ENCODE measurements at places on chromosomes 7 and 10.

DNA sequence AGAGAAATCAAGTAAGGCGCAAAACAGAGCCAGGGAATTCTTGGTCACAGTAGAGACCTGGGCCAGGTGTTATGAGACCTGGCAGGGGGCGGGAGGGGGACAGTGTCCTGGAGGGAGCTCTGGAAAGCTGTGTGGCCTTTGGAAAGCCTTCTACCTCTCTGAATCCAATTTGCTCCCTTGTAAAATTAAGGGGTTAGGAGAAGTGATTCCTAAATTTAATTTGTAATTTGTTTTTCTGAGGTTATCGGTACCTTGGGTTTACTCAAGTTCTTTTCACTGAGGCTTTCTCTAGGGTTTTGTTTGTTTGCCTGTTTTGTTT, 920.8 kb downstream of the TYW1 start:
- DNase-seq = no peak

DNA sequence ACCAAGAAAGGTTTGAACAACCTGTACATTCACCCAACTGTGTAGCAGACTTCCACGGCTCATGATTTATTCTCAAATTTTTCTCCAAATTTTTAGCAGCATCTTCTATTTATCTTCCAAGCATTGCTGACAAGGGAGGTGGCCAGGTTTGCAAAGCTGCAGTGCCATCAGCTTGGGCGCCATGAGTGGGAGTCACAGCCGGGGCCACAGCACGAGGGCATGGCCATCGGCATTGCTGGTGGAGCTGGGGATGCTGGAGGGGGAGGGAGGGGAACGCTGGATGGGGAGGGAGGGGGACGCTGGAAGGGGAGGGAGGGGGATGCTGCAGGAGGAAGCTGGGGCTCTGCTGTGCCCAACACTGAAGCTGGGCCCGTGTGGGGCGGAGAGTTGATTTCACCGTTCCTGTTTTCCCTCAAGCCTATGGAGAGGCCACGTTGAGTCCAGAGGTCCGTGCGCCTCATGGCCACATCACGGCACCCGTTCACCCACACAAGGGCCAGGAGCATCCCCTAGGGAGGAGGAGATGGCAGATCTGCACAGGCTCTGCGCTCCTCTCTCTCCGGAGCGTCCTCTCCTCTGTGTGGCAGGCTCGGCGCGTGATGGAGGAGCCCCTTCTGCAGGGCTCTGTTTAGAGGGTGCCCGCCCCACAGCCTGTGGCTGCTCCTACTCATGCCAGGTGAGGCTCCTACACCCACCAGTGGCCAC, 520.2 kb downstream of the DNAJB6 start:
- no peak for DNase-seq

- peak; percentile 77 for DNase-seq
Observed at GRCh38 chr10:16717622-16718395, 99.4 kb downstream of the RSU1 start.

DNA sequence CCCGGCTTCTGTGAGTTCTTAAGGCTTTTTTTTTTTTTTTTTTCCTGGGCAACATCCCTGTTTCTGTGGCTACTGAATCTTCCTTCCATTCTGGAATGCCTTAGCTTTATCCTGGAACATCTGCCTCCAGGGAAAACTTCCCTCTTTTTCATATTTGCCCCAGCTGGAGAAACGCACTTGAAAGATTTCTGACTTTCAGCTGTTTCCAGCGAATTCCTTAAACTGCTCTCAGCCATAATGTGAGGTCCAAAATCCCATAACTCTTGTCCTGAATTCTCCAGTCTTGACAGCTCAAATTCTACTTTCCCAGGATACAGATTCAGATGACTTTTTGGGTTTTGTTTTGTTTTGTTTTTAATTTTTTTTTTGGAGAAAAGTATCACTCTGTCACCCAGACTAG, 263.6 kb upstream of the AUTS2 start:
- DNase-seq = no peak

- no peak for DNase-seq
Observed at GRCh38 chr7:20241911-20242261, 24.7 kb upstream of the MACC1 start.

DNA sequence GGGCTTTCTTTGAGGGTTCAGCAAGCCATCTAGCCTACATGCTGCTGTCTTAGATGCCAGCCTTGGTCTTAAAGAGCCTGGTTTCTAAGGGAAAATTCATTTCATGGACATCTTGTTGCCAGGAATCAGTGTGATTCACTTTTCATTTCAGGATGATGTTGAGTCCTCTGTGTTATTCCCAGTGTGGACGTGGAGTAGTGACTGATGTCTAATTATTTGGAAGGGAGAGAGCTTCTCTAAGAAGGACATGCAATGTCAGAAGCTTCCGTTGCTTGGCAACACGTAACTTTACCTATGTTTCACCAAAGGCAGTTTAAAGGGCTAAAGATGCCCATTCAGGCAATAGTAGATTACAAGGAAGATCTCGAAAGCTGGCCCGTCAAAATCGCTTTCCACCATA, 89.0 kb downstream of the PTPRE start:
- DNase-seq = no peak

- no peak for DNase-seq
Observed at GRCh38 chr10:86287966-86288579, 78.5 kb downstream of the GRID1 start.

DNA sequence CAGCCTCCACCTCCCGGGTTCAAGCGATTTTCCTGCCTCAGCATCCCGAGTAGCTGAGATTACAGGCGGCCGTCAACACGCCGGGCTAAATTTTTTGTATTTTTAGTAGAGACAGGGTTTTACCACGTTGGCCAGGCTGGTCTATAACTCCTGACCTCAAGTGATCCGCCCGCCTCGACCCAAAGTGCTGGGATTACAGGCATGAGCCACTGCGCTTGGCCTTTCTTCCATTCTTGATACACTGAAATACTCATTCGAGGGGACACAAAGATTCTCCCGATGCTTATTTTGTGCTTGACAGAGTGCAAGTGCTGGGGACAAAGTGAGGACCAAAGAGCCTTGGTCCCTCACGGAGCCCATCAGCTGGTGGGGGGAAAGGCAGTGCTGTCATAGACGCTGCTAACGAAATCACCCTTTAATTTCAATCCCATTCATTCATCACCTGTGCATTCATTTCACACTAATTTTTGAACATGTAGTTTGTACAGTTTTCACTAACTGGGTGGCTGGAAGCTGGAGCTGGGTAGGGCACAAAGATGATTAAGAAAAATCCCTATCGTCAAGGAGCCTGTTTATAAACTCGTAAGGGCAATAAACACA, 621 bp upstream of the FAM133B start:
- DNase-seq = no peak

DNA sequence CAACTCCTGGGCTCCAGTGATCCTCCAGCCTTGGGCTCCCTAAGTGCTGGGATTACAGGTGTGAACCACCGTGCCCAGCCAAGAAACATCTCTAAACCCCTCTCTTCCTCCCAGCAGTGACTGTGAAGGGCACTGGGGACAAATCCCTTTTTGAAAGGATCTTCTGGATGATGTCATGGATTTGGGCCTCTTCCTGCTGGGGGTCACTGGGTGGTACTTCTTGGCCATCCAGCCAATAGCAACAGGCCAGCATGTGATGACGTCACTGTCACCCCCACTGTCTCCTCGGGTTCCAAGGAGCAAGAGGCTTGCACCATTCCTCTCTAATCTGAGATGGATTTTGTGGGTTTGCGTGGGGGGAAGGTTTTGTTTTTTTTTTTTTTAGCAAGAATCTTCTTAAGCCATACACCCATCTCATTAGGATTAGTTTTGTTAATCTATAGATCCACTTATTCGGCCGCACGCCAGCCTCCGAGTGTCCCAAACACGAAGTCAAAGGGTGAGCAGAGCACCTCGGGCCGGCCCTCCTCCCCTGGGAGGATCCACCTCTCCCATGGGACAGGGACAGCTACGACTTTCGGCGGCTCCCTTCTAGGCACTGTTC, 29.4 kb upstream of the TNRC18 start:
- DNase-seq = peak; percentile 41

DNA sequence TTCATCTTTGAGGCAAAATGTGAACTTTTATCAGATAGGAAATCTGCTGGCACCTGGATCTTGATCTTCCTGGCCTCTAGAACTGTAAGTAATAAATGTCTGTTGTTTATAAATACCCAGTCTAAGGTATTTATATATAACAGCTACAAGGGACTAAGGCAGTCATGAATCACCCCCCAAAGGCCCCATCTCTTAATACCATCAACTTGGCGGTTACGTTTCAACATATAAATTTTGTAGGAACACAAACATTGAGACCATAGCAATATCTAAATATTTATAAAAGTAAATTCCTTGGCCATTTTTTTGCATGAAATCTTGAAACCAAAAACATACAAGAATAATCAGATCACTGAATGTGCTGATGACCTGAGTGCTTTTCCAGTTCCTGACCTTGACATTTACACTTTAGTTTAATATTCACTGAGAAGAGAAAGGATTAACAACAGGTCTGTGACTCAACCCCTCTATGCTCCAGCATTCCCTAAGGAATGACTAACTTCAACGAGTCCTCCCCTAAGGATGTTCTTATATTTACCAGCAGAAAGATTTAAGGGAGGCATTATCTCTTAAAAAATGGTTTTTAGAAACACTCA, 1438.5 kb upstream of the CELF2 start:
- no peak for DNase-seq

DNA sequence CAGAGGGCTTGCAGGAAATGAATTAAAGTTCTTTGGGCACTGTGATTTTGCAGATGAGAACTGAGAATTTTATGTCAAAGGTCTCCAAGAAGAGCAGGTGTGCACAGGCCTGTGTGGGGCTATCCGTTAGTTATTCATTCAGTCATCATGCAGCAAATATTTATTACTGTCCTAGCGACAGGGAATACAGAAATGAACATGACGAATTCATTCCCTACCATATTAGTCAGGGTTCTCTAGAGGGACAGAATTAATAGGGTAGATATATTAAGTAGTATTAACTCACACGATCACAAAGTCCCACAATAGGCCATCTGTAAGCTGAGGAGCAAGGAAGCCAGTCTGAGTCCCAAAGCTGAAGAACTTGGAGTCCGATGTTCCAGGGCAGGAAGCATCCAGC, 2.9 kb upstream of the MMP21 start:
- no peak for DNase-seq

GRCh38 chr7:114760477-114760876, 161.4 kb upstream of the MDFIC start:
- DNase-seq = no peak

- no peak for DNase-seq
Observed at GRCh38 chr10:48681740-48682139, 2.9 kb upstream of the WDFY4 start.

- DNase-seq = no peak
Observed at GRCh38 chr10:133608855-133609254, 17.7 kb downstream of the FRG2B start.

- DNase-seq = no peak
Observed at GRCh38 chr10:93113042-93113441, 39.3 kb downstream of the CYP26A1 start.

DNA sequence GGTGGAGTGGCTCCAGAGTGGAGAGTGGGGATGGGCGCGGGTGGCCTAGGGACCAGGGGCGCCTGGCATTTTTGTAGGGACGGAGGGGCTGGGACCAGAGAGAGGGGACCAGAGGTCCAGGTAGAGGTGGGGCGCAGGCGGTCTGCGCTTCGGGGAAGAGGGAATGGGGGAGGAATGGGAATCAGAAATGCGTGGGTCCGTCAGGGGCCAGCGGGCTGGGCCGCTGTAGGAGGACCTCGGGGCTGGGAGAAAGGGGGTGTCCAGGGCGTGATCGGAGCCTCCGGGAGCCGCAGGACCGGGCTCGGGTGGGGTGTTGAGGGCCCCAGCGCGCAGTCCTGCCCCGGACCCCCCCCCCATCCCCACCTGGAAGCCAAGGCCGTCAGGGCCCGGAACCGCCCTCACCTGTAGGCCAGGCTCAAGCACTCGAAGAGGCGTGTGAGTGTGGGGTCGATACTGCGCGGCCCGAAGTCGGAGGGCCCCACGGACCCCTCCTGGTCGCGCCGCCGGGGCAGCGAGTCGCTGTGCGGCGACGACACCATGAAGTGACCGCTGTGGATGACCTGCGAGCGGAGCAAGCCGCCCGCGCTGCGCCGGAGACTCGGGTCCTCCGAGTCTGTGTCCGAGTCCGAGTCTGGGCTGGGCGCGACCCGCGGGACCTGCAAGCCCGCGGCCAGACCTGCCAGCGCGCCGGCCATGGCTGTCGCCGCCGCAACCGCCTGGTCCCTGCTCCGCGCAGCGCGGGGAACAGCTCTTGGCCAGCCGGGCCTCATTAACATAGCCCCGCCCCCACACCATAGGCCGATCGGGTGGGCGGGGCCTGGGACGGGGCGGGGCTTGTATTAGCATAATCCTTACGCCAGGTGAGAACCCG, at the start of gene MLXIPL:
Gene MLXIPL (minus strand): TSS at position 725 of the 871 bp plus-strand sequence. CDS start 30 bp downstream, at position 695.
- DNase-seq = peak; percentile 22

- DNase-seq = peak; percentile 11
Observed at GRCh38 chr7:29194594-29195427, at the start of gene CHN2. Gene CHN2, plus strand, starts transcription at chr7:29194775.

GRCh38 chr10:129179972-129180678, 286.9 kb upstream of the MGMT start:
- no peak for DNase-seq

DNA sequence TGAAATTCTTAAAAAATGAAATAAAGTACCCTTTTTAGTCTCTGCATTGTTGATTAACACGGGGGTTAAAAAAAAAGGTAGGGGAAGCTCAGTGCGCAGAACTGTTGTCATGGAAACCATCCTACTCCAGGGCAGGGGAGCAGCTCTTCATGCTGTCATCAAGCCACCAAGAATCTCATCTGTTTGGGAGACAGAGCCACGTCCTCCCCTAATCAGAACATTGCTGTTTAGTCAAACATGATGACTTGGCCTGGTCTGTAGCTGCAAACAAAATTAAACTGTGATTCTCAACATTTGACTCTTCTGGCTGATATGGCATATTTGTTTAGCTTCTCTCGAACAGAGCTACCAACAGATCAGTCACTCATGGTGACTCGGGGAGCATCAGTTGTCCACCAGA, 254.4 kb upstream of the KLF14 start:
- DNase-seq = no peak
